Stimulated activated CD4-positive, alpha-beta T cell treated with anti-CD3 and anti-CD28 coated beads, Interleukin-12 subunit alpha, Interleukin-12 subunit beta, amount 100 ng/mL, for 48 hours (primary cell): ENCODE measurements at places on chromosomes 2 and 18.

DNA sequence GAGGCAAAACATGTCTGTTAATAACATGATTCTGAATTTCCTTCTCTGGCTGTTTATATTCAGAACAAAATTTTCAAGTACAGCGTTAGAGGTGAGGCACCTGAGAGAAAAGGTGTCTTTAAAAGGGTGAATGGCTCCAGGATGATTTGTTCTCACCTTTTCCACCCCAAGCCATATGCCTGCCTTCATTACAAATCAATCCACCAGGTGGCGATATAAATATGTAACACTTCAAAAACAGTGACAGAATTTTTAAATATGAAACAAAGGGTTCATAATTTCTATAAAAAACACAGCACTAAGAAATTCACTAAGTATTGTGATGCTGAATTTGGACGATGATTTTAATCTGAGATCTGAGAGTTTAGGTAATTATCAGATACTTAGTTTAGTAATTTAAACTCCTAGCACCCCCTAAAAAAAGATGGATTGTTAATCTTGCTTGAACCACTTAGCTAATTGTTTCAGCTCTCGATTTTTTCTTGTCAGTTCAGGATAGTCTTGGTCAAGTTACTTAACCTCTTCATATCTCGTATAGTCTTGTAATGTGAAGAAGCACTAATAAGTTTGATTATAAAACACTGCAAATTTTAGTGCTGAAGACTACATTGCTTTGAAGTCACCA lies 528.8 kb downstream of the CPS1 start:
- no peak for DNase-seq

DNA sequence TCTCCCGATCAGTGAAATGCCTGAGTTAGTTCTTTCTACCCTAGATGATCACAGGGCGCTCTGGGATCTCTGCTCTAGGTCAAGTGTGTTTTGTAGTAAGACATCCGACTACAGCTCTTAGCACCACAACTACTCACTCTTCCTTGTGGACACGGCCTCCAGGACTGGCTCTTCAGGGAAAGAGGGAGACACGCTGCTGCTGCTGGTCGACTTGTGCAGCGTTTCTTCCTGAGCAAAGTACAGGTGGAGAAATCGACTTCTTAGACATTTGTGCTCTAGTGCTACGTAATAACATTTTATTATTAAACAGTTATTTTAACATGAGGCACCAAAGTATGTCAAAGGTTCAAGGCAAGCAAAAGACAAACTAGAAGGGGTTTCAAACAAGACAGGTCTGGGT lies 57.0 kb downstream of the PRELID3A start:
- no peak for DNase-seq

GRCh38 chr2:157572725-157573124 lies 55.9 kb downstream of the ACVR1C start:
- no peak for DNase-seq

GRCh38 chr18:9174302-9174701 lies 37.7 kb downstream of the ANKRD12 start:
- DNase-seq = no peak

DNA sequence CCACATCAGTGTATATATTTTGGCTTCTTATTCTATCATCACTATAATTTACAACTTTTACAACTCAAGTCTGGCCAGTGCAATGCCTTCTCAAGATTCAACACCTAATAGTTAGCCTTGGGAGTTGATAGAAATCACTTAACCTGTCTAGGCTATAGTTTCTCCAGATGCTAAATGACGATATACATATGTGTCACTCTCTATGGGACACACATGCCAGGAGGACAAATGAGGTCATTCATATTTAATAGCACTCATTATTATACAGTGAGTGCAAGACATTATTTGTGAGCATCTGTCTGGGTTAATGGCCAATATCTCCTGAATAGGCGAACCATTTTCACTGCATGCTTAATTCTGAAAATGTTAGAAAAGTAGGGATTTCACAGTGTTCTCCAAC lies 89.8 kb downstream of the ALK start:
- DNase-seq = no peak

- no peak for DNase-seq
These were observed 113.3 kb upstream of the CDC42EP3 start for GRCh38 chr2:37784759-37785149.

GRCh38 chr2:203893840-203894239 lies 26.3 kb downstream of the CTLA4 start:
- DNase-seq = no peak

GRCh38 chr2:178211460-178211859 lies 17.1 kb downstream of the OSBPL6 start:
- DNase-seq = no peak

DNA sequence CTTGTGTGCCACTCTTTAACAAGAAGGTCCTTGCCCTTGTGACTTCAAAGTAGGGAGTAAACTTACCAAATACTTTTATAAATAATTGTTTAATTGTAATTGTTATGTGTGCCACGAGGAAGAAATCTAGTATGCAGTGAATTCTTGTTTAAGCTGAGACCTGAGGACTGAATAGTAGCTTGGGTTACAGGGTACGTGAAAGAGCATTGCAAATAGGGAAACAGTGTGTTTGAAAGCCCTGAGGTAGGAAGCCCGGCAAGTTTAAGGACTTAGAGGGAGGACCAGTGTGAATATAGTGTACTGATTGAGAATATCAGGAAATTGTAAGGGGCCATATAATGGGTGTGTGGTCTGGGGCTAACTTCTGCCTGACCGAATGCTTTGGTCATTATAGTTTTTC lies 26.2 kb downstream of the PHLPP1 start:
- no peak for DNase-seq

DNA sequence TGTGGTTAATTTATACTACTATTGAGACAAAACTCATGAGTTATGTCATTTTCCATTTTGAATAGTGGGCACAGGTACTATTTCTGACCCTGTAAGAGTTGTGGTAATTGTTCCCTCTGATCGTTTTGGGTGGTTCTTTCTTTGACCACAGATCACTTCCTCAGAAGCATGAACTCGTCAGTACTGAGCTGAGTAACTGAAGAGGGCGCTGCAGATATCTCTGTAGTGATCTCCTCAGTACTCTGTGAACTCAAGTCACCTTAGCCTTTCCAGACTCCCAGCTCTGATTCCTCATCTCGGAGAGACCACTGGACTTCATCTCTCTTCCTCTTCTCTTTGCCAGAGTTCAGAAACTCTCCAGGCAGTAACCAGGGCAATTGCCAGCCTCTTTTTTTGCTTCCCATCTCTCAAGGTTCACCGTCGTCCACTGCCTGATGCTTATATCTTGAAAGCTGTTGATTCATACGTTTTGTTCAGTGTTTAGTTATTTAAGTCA lies 9.4 kb upstream of the IL1RL1 start:
- peak; percentile 45 for DNase-seq

DNA sequence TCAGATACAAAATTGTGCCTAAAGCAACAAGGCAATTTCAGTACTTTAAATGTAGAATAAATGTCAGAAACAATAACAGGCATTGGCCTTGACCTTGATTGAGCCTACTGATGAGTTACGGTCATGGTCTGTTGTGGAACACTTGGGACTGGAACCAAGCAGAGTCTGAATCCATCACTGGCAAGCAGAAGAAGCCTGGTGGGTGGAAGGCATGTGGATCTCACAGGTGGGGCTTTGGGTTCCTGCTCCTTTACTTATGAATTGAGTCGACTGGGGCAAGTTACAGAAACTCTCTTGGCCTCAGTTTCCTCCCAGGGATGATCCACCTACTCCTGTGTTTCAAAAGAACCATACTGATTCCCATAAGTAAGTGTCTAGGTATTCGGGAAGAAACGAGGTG lies 102.3 kb downstream of the KCNF1 start:
- DNase-seq = no peak

GRCh38 chr2:113281910-113282746 lies 3.4 kb upstream of the PAX8 start:
- DNase-seq = no peak

GRCh38 chr2:40439473-40439872 lies 12.4 kb downstream of the SLC8A1 start:
- no peak for DNase-seq

DNA sequence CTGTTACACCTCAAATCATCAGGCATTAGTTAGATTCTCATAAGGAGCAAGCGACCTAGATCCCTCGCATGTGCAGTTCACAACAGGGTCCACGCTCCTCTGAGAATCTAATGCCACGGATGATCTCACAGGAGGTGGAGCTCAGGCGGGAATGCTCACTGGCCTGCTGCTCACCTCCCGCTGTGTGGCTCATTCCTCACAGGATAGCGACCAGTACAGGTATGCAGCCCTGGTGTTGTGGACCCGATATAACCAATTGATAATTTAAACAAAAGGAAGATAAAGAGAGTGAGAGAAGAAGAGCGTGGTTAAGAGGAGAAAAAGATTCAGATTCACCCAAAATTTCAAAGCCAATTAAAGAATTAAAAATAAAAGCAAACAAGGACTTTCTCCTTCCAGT lies 20.8 kb downstream of the TLK1 start:
- no peak for DNase-seq

- no peak for DNase-seq
These were observed 185.2 kb upstream of the ID2 start for GRCh38 chr2:8496617-8497016.

DNA sequence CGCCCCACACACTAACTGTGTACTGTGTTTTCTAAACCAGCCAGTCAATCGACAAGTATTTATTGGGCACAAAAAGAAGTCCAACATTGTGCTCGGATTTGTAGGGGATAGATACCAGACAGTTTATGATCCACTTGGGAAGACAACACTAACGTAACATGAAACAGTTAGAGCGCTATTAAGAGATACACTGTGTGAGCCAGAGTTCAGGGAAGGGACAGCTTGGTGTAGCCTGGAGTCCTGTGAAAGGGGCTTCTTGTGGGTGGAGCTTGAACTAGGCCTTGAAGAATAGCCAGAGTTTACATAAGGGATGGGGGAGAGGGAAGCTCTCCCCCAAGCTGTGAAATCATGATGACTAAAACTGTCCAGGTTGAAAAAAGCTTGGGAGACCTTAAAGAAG lies 176.4 kb upstream of the TCF4 start:
- no peak for DNase-seq

DNA sequence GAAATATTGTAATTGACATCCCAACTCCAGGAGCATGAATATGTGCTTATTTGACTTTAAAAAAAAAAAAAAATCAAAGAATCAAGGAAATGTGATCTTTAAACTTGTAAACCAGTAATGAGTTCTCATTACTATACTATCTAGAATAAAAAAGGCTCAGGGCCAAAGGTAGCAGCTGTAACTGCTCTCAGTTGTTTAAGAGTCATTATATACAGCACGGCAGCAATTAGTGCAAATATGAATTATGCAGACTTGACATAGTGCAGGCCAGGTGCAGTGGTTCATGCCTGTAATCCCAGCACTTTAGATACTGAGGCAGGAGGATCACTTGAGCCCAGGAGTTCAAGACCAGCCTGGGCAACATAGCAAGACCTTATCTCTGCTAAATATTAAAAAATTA lies 125.7 kb upstream of the TTC39C start:
- DNase-seq = no peak

GRCh38 chr2:148515976-148516375 lies 128.6 kb upstream of the EPC2 start:
- DNase-seq = no peak

GRCh38 chr18:80086281-80086680 lies 22.8 kb upstream of the ADNP2 start:
- no peak for DNase-seq

- no peak for DNase-seq
These were observed 101.0 kb upstream of the CERS6 start for GRCh38 chr2:168355121-168355520.

GRCh38 chr2:198465970-198466369 lies 661.6 kb downstream of the PLCL1 start:
- no peak for DNase-seq

DNA sequence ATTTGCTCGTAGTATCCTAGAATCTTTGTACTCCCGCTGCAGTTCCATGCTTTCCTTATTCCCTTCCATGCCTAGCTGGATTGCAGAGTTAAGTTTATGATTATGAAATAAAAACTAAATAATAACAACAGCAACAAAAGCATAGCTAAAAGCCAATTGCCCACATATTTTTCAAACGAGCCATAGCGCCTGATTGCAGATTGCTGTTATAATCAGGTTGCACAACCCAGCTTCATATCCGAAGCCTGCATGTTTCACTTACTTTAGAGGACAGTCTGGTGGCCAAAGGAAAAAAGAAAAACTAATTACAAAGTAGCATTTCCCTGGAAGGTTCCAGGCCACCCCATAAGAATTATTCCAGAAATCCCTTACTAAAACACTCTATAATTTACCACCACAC lies 31.9 kb upstream of the PNO1 start:
- DNase-seq = no peak

DNA sequence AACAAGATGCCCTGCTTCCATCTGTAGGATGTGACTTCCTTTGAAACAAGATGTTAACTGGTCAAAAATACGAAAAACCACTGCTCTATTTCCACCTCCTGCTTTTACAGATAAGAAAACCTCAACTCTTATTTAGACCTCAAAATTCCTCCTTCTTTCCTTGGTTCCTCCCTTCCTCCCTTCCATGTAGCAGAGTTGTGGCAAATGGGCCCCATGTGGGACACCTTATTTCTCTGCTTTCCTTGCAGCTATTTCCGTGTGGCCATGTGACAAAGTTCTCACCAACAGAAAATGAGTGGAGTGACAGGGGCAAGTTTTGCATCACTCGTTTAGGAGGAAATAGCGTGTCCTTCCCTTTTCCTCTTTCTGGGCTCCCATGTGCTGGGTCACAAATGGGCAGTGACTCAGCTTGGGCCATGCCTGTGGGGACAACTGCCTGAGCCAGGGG lies 69.4 kb upstream of the SMAD2 start:
- no peak for DNase-seq

- DNase-seq = no peak
These were observed 12.0 kb downstream of the SLC38A11 start for GRCh38 chr2:164943289-164943688.

- DNase-seq = no peak
These were observed 51.3 kb downstream of the C2orf76 start for GRCh38 chr2:119315241-119315925.

DNA sequence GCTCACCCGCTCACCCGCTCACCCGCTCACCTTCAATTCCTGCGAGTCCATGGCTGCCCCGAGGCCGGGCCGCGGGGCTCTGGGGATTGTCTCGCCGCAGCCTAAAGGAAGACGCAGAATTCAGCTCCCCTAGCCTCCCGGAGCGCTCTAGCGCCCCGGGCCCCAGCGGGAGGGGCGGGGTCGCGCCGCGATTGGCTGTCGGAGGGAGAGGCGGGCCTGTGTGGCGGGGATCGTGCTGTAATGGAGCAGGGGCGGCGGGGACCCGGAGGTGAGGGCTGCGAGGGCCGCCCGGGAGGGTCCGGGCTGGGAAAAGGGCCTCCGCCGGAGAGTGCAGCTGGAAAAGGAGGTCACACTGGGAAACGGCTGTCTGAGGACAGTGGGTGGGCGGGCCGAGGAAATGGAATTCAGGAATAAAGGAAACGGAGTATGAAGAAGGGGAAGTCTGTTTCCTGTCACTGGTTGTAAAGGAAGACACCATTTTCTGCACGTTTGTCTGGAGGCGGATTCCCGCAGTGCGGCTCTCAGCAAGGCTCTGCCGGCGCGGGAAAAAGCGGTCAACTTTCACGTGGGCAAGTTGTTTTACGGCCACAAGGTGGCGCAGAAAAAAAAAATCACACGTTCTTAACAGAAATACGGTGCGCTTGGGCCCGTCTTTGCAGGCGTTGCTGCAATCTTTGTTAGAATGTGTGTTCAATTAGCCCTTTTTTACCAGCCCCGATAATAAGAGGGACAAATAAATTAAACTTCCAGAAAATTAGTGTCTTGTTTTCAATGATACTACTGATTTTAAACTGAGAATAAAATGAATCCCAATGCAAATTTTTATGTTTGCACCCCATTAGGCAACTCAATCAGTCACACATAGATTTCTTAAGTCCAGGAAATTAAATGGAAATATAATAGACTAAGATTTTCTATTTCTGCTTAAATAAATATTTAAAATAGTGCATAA lies at the start of gene TTC21B:
Gene TTC21B (minus strand): TSS at position 122 of the 952 bp plus-strand sequence. CDS start 71 bp downstream, at position 51.
- DNase-seq = peak; percentile 85
